Stimulated activated CD4-positive, alpha-beta T cell treated with anti-CD3 and anti-CD28 coated beads, TNF-alpha, amount 100 ng/mL, for 1 hour (primary cell): ENCODE measurements at places on chromosomes 1 and 21.

GRCh38 chr21:37058261-37058660 lies 14.6 kb downstream of the PIGP start:
- DNase-seq, result no peak

DNA sequence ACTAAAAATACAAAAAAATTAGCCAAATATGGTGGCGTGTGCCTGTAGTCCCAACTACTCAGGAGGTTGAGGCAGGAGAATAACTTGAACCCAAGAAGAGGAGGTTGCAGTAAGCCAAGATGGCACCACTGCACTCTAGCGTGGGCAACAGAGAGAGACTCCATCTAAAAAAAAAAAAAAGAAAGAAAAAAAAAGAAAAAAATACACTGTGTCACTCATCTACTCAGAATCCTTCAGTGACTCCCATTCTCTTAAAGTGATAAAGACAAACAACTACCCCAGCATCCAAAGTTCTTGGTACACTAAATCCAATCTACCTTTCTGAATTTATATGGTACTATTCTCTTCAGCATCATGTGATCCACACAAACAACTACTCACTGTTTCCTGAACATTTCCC lies 40.2 kb upstream of the S1PR1 start:
- DNase-seq, result no peak

DNA sequence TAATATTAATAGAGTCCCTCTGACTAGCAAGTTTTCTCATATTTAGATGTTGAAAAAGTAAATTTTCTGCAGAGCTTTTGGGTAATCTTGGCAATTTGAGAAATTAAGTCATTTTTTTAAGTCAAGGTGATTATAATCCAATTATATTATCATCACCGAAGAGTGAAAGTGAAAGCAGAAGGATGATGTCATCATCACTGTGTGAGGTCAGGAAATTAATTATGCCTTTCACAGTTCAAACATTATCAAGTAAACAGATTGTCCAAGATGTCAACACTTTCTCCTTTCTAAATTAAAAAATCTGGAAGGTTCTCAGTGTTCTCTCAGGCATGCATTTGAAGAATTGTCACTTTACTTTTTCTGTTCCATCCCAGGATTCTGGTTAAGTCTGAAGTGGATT lies 296.0 kb downstream of the TBX15 start:
- DNase-seq, result no peak

- no peak for DNase-seq
Measured at GRCh38 chr21:14886001-14886400, 178.8 kb downstream of the NRIP1 start.

- no peak for DNase-seq
Measured at GRCh38 chr1:160471253-160471652, 51.8 kb downstream of the SLAMF6 start.

DNA sequence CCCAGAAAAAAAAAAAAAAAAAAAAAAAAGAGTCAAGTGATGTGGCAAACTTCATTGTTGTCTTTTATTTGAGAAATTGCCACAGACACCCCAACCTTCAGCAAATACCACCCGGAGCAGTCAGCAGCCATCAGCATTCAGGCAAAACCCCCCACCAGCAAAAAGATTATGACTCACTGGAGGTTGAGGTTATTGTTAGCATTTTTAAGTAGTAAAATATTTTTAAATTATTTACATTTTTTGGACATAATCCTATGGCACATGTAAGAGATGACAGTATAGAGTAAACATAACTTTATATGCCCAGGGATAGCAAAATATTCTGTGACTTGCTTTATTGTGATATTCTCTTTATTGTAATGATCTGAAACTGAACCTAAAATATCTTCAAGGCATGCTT lies 95.6 kb downstream of the CENPF start:
- DNase-seq, result no peak

DNA sequence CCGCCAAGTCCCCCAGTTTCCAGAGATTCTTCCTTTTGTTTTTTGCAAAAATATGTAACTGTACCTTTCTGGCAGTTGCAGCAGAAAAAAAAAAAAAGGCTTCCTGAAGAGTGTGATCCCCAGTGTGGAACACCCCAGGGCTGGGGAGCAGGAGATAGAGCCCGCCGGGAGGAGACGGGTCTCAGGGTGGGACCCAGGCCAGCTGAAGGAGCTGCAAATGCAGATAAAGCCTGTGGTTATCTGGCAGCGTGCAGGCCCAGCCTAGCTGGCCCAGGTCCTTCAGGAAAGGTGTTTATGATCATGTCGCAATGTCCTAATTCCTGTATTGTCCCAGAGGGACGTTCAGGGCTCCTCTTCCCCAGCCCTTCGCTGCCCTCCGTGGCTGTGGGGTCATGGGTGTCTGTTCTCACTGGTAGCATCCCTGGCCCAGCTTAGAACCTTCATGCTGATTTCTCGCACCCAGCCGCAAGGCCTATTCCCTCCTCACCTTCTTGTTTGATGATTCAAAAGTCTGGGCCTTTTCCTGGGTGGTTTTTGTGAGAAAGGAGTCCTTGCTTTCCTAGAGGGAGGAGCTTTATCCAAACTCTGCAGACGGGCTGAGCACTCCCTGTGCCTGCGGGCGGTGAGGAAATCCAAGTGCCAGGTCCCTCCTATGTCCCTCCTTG lies 26.2 kb downstream of the RNF187 start:
- no peak for DNase-seq

DNA sequence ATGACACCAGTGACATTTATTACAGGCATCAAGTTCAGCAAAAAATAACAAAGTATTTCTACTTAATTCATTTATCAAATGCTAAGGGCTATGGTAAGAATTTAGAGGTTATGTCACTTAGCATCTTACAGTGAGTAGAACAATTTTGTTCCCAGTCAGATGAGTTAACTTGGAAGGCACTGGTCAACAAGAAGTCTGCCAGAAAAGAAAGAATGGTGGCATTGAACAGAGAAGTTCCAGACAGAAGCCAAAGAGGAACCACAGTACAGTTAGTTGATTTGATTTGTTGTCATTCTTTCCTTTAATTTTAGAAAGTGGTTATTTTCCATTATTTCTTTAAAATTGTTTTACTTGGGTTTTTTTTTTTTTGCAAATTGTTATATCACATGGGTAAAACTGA lies 232.2 kb upstream of the PKN2 start:
- no peak for DNase-seq

GRCh38 chr1:71039661-71040262 lies 7.9 kb downstream of the PTGER3 start:
- DNase-seq, result no peak

DNA sequence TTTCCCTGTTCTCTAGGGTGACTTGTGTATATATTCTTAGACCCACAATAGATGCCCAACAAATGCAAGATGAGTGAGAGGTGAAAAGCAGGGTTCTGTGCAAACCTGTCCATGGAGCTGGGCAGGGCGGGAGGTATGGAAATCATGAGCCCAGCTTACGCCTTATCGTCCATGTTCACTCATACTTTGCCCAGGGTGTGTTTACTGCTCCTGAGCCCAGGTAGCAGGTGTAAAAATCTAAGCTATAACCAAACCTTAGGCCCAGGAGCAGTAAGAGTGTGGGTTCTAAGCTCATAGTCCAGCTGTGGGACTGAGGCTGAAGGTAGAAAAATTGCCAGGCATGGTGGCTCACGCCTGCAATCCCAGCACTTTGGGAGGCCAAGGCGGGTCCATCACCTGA lies 48.1 kb downstream of the CACNA1E start:
- DNase-seq, result no peak

DNA sequence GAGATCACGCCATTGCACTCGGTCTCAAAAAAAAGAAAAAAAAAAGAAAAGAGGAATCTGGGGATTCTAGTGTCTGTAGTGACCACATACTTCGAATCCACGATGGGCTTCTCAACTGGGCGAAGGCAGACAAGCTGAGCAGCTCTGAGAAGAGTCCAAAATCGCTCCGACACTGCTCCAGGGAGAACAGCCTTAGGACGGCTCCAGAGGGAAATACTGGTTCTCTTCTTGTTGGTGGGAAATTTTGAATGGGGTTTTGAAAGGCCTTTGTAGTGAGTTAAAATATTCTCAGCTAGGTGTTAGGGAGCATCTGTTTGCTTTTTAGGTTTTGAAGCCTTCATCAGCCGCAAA lies 18.3 kb upstream of the HJV start:
- DNase-seq, result no peak

- DNase-seq, result no peak
Measured at GRCh38 chr1:97044159-97044760, 322.7 kb downstream of the PTBP2 start.

GRCh38 chr1:227841096-227841495 lies 25.6 kb downstream of the PRSS38 start:
- DNase-seq, result no peak

DNA sequence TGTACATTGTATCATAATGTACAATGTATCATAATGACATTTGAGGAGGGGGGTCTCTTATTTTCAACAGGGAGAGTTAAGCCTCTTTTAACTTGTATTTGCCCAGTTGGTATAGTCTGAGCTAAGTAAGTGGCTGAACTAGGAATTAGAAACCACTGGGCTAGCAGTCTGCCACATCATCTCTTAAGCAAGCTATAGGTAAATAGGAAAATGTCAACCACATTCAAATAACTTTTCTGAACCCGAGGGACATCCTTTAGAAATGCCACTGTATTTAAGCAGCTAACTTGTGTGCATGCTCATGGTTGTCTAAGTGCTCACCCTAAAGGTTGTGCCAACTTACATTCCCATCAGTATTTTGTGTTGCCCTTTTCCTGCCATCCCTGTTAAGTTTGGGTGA lies 35.5 kb upstream of the ASB17 start:
- no peak for DNase-seq

- DNase-seq, result no peak
Measured at GRCh38 chr1:198030682-198031081, 113.5 kb downstream of the LHX9 start.

DNA sequence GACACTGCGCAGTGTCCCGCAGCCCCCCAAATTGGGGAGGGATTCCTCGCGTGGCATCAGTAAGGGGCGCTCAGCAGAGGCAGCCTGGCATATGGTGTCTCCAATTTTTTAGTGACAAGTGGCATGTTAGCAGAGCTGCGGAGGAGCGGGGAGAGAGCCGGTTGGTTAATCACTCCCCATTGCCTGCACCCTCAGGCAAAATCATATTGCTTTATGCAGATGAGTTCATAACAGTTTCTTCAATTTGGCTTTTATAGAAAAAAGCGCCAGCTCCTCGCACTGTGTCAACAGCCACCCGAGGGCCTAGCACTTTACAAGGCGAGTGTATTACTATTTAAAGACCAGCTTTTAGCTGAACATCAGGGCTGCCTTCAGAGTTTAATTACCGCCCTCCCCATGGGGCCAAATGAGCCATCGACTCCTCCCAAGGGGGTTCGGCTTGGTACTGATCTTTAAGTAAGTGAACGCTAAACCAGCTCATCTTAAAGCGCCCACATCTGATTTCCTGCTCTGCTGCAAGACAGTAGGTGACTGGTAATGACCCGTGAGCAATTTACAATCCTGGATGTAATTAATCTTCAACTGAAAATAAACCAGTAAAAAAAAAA lies 298.9 kb downstream of the DSCAM start:
- no peak for DNase-seq

DNA sequence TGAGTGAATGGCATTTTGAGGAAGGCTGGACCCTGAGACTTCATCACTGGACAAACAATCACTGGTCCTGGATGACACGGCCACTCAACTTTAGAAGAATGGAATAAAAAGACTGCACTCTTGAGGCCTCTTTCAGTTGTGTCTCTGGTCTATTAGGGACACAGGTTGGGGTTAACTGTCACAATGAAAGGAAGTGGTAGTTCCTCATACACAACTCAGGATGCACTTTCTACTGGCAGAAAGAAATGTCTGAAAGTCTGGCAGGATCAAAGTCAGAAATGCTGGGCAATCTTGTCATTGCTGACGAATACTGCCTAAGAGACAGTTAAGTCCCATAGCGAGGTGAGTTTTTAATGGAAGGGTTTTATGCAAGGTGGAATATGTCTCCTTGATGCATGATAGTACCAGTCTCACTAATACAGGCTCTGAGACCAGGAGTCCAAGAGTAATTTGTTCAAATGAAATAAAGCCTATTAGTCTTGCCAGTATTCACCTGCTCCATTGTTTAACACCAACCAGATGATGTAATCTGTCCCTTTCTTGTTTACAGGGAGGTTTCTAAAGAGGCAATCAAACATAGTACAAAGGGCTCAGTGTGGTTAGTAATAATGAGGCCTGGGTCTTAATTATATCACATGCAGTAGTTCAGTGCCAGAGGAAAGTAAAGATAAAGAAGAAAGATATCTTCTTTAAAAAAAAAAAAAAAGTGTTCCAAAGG lies 11.2 kb upstream of the RRP15 start:
- DNase-seq, result no peak

DNA sequence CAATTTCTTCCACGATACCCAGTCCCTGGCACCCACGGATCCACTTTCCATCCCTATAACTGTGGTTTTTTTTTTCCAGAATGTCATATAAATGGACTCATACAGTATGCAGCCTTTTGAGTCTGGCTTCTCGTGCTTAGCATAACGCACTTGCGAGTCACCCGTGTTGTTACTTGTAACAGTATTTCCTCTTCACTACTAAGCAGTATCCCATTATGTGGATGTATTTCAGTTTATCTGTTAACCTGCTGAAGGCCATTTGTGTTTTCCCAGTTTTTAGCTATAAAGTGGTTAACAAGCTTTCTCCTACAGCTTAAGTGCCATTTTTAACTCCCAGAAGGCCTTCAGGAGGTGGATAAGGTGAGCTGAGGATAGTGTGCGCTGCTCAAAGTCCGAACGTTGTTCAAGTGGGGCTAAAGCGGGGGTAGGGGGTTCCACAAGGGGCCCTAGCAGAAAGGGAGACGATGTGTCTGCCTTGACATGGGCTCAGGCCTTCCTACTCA lies 829 bp downstream of the ADAR start:
- no peak for DNase-seq

- DNase-seq, result no peak
Measured at GRCh38 chr1:17654519-17654918, 100.6 kb upstream of the ACTL8 start.

DNA sequence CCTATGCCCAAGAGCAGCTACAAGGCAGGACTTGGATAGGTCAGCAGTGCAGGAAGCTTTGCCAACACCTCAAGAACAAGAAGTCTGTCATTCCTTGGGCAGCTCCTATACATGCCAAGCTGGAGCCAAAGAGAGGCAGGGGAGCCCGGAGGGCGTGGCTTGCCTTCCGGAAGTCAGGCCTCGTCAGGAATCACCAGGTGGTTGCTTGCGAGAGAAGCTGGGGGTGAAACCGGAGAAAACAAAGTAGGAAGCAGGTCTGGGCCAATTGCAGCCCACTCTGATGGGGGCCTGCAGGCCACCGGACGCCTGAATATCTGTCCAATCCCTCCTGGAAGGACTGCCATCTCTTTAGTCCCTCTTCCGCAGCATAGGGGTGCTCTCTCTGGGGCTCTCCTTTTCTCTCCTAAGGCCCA lies 794 bp upstream of the FAM76A start:
- DNase-seq, result no peak

GRCh38 chr1:67705735-67706453 lies 20.9 kb downstream of the GADD45A start:
- DNase-seq, result no peak
